ENCODE measurements at places on chromosomes 7 and 10.
A peak's percentile ranks its signal among the peaks of the same experiment; 100 is the strongest.

GRCh38 chr7:127413326-127413725, 20.8 kb upstream of the ZNF800 start:
- DNase-seq = no peak

GRCh38 chr10:14758994-14759664, 15.6 kb downstream of the FAM107B start:
- DNase-seq = peak; percentile 17

DNA sequence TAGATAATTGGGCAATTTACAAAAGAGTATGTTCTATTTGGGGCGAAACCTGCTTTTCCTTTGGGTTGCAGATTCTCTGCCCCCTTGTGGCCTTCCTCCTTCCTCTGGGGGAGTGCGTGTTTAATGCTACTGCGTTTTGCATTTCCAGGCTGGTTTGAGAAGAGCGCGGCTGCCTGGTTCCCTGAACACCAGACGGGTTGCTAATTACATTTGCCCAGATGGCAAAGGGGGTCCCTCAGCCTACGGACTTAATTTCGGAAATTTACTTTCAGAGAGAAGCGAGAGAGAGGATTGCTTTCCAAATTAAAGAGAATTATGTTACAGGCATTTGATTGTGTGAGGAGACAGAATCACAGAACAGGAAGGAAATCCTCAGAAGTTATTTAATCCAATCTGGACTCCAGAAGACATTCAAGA, 91.9 kb upstream of the JAZF1 start:
- DNase-seq = no peak

GRCh38 chr10:50610368-50610767, 13.4 kb downstream of the SGMS1 start:
- DNase-seq = no peak

DNA sequence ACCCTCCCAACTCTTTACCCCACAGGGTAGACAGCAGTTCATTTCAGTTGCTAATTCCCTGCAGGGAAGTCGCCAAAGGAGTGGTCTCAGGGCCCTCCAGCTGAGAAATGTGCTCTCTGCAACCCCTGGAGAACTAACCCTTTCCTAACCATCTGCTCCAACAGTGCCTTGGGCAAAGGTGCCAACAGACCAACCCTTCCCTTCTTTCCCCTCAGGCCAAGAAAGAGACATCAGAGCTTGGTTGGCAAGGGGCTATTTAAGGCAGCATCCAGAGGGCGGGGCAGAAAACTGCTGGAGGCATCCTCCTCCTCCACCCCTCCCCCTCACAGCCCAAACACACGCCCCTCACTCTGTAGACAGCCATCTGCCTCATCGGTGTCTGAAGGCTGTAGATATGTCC, 1.7 kb downstream of the SORBS1 start:
- no peak for DNase-seq

DNA sequence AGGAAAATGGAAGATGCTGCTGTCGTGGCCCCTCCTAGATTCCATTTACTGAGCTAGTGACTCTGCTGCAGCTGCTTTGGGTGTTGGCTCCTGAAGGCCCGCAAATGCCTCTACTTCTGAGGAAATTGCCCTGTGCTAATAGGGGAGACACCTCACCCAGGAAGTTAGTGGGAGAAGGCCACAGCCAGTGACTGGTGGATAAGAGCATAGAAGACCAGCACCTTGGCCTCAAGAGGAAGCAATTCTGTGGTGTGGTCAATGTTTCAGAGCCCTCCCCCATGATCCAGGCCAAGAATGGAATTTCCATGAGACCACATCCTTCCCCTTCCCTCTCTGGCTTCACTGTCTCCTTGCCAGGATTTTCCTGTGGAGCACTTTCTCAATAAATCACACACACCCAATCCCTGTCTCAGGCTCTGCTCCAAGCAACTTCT, 25.0 kb upstream of the FZD1 start:
- DNase-seq = no peak

- DNase-seq = no peak
Measured at GRCh38 chr7:86776136-86776535, 132.4 kb downstream of the GRM3 start.

GRCh38 chr7:112594397-112594796, 113.6 kb downstream of the LSMEM1 start:
- DNase-seq = no peak

DNA sequence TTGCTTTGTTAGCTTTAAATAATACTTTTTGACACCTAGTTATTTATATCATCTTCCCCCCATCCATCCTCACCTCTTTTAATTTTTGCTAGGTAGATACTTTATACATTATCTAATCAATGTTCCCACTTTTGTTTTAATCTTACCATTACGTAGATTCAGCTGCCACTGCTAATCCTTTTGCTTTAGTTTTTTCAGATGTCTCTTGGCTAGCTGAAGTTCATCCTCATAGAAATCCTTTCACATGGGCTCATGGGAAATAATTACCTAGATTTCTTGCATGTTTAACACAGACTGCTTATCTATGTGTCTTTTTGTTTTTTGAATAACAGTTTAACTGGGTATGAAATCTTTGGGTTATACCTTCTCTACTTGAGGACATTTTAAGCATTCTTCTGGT, 60.1 kb downstream of the ZNRF2 start:
- no peak for DNase-seq

DNA sequence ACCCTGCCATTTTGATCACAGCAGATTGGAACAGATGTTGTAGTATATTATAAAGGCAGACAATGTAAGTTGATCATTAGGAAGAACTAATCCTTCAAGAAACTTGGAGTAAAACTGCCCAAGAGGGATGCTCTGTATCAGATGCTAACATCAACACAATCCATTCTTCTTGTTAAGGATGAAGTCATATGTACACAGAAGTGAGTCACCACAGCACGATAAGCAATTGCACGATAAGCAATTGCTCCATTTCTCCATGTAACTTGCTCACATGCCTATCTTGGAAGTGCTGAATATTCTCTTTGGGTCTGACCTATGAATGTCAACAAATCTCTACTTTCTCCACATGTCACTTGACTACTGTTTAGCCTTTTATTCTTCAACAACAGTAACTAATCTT, 41.5 kb upstream of the DMTF1 start:
- DNase-seq = no peak

- no peak for DNase-seq
Measured at GRCh38 chr7:47337531-47337930, 244.4 kb downstream of the TNS3 start.

DNA sequence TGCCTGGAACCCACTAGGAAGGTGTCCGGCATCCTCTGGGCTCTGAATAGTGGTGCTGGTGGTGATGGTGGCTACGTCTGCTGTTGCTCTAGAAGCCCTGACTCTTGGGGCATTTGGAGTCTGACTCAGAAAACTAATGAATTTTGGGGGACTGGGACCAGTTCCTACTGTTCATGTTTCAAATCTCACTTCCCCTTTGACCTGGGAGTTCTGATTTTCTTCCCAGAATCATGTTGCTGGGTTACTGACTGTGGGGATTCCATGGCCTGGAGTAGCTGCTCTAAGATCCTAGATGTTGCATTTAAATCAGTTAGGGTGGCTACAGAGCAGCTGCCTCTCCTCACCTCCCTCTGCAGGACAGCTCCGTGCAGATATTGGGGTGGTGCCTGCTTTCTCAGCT, 3.2 kb downstream of the TSPAN33 start:
- DNase-seq = no peak

GRCh38 chr10:101655570-101655969, 39.4 kb downstream of the FBXW4 start:
- DNase-seq = no peak

- no peak for DNase-seq
Measured at GRCh38 chr7:106499897-106500296, 161.1 kb downstream of the CCDC71L start.

- DNase-seq = no peak
Measured at GRCh38 chr10:27359792-27360355, 119.3 kb upstream of the ACBD5 start.

- no peak for DNase-seq
Measured at GRCh38 chr7:138006106-138006505, 4.2 kb upstream of the CREB3L2 start.

DNA sequence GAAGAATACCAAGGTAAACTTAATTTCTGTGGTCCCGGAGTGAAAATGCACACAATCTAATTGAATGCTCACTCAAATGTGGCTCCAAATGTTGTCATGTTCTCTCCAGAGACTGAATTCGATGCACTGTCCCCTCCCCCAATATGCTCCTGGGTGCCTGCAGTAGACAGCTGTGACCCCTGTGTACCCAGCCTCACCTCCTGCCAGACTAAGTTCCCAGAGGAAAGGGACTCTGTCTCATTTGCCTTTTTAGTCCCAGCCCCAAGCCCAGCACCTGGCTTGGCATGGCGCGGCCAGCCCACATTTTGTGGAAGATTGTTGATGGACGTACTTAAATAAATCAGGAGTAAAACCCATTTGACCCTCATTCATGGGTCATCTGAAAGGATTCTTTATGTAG, 21.8 kb upstream of the FIGNL1 start:
- no peak for DNase-seq

GRCh38 chr10:61410353-61411070, 42.7 kb downstream of the TMEM26 start:
- DNase-seq = no peak

DNA sequence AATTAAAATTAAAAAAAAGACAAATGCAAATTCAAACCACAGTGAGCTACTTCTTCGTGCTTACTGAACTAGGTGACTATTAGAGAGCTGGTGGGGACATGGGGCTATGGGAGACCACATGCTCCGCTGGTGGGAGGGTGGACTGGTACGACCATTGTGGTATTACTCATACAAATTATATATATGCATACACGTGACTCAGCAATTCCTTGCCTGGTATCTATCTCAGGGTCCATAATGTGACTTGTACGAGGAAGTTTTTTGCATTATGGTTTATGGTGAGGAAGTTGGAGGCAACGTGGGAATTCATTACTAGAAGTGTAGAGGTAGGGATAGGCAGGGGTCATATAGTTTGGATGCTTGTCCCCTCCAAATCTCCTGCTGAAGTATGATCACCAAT, 1112.7 kb downstream of the TYW1 start:
- no peak for DNase-seq

GRCh38 chr7:80722616-80723195, 84.3 kb downstream of the CD36 start:
- no peak for DNase-seq

- no peak for DNase-seq
Measured at GRCh38 chr7:467393-467828, 52.2 kb downstream of the PDGFA start.

GRCh38 chr10:17506856-17507471, 52.6 kb upstream of the ST8SIA6 start:
- no peak for DNase-seq

DNA sequence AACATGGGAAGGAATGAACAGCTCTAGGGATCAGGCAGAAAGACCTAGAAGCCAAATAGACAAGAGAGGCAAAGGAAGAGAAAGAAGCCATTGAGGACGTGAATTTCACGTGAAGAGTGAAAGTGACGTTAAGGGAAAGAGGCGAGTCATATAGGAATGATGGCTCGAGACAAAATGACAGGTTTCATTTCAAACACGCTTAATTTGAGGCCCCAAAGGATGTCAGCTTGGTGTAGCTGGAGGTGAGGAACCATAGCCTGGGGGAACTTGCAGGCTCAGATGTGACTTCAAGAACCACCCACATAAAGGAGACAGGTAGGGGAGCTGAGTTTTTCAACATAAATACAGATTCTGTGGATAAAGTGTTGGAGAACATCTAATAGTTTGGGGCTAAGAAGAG, 84.3 kb upstream of the ATP6V0A4 start:
- no peak for DNase-seq

DNA sequence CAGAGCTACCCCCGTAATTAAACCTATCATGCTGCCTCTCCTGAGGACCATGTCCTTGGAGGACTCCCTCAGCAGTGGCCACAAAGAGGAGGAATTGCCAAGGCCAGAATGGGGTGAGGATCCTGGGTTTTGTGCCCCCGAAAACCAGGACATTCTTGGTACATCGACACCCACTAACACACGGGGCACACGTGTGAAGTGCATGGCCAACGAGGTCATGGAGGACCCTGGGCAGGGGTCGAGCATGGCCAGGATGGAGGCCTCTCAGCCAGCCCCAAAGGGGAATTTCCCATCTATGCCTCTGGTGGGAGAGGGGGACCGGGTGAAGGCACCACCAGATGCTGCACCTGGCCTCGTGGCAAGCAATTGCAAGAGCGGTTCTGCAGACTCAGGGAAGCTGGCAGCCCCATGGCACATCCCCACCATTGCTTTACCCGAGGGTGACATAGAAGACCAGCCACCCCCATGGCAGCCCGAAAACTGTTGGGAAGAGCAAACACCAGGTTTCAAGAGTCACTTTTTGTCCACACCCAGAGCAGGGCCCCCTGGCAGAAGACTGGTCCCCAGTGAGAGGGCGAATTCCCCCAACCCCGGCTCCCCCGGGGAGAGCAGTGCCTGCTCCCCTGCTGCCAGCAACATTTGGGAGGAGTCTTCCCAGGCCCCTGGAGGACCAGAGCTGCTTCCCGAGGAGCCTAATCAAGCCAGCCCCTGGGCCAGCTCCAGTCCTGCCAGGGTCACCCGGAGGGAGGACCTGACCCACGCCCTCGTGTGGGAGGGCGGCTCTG, 26.4 kb downstream of the C10orf71 start:
- DNase-seq = no peak

- peak; percentile 12 for DNase-seq
Measured at GRCh38 chr10:60646966-60647796, 131.1 kb upstream of the CDK1 start.

DNA sequence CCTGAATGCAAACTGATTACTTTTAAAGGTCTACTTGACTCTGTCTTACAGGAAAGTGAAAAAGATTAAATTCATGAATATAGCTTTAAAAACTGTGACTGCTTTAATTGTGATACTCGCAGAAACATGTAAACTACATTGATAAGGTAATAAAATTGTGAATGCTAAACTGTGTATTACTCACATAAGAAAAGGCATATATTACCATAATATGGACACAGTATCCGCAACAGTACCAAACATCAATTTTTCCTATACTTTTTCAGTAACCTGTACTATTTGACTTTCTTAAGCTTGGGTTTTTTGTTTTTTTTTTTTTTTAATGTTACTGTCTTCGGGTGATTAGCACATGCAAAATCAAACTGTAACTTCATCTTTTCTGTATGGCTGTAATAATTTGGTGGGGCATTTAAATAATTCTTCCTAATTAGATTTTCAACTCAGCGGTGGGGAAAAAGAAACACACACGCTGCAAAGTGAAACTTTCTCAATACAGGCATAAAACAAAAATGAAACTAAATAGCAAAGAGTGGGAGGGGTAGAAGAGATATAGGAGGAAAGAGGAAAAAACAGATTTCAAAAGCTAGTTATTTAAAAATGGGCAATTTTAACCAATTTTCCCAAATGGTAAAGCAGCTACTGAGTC, 23.2 kb downstream of the NT5C3A start:
- DNase-seq = no peak

DNA sequence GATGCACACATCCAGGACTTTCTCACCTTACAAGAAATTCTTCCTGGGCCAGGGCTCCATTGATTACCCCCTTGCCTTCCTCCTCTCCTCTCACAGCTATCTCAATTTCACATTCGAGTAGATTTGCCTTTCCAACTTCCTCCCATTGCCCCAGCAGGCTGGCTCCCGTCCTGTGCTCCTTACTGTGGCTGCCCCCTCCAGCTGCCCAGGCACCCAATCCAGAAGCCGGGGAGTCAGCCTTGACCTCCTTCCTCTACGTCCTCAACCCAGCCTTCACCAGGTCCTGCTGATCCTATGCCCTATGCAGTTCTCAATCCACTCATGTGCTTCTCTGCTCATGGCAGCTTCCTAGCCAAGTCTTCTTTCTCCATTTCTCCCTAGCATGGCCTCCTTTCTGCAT, 85.7 kb upstream of the GPR26 start:
- no peak for DNase-seq

Measured in activated T-cell treated with anti-CD3 and anti-CD28 coated beads for 48 hours (primary cell).